NCI-H187 (cell line): ENCODE measurements at places on chromosomes 6 and 20.

DNA sequence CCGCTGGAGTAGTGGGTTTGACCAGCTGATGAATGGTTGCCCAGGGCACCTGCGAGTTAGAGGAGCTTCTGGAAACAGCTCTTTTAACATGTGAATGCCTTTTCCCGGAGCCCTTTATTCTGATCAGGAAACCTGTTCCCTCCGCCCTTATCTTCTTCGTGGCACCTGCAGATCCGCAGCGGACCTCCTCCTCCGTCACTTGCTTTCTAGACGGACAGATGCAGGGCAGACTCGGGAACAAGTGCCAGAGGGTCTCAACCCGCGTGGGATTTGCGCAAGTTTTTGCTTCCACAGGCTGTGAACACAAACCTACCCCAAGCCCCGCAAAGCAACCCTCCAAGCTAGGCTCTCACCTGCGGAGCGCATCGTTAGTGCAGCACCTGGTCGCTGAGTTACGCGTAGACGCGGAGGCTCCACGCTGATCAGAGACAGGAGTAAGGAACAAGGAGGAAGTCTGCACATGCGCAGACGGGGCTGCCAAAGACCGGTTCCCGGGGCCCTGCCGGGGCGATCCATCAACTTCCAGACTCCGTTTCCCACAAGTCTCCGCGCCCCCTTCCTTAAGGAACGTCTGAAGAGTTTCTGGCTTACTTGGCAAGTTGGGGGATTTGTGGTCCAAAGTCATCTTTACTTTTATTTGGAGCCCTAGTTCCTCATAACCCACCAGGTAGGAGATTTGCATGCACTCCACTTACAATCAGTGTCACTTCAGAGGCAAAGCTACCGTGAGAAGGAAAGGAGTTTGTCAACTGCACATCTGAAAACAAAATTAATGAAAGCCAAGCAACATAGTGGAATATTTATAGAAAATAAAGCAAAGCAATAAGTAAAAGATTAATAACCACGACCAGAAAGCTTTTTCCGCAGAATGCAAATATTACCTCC lies 52.7 kb upstream of the ELMO2 start:
- peak; percentile 73 for DNase-seq

DNA sequence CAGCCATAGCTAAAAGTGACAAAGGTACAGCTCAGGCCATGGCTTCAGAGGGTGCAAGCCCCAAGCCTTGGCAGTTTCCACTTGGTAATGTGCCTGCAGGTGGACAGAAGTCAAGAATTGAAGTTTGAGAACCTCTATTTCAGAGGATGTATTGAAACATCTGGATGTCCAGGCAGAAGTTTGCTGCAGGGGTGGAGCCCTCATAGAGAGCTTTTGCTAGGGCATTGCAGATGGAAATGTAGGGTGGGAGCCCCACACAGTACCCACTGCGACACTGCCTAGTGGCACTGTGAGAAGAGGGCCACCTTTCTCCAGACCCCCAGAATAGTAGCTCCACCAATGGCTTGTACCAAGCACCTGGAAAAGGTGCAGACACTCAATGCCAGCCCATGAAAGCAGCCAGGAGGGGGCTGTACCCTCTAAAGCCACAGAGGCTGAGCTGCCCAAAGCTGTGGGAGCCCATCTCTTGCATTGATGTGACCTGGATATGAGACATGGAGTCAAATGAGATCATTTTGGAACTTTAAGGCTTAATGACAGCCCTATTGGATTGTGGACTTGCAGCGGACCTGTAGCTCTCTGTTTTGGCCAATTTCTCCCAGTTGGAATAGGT lies 1299.4 kb upstream of the MAP3K7 start:
- no peak for DNase-seq

DNA sequence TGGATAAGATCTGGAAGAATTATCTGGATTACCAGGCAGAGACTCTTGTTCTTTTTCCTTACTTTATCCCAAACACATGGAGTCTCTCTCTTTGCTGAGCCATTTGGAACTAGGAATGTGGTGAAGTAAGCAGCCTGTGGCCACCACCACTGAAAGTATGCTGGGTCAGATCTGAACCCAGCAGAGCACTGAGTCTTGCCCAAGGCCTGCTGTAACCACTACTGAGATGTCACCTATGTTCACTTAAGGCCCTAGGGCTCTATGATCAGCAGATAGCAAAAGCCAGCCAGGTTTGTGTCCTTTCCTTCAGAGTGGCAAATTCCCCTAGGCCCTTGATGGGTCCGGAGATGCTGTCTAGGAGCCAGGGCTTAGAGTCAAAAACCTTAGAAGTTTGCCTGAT lies 103.3 kb upstream of the PLN start:
- no peak for DNase-seq

- DNase-seq: no peak
Observed at GRCh38 chr20:51768759-51769517, 748 bp upstream of the ATP9A start.

- DNase-seq: no peak
Observed at GRCh38 chr6:115362234-115362633, 698.5 kb downstream of the FRK start.

DNA sequence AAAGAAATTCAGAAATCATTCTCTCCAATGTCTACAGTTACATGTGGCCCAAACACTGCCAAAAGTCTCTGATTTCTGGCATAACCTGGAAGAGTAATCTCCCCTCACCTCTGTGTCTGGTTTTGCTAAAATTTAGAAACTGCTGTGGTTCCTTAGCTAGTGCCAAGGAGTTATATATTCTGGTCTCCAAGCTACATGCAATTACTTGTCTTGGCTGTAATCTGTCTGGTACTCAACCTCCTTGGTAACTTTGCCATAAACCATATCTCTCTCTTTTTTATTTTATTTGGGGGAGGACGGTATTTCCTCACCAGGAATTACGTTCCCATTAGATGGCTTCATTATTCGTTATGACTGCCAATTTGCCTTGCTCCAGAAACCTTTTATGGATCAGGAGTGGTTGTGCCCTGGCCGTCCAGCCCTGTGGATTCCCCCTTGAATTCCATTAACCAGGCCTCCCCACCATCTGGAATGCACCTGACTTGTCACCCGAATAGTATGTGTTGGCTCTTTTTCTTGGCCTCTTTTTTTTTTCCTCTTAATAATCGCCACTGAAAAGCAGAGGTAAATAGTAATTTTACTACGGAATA lies 400.0 kb downstream of the CD83 start:
- no peak for DNase-seq

DNA sequence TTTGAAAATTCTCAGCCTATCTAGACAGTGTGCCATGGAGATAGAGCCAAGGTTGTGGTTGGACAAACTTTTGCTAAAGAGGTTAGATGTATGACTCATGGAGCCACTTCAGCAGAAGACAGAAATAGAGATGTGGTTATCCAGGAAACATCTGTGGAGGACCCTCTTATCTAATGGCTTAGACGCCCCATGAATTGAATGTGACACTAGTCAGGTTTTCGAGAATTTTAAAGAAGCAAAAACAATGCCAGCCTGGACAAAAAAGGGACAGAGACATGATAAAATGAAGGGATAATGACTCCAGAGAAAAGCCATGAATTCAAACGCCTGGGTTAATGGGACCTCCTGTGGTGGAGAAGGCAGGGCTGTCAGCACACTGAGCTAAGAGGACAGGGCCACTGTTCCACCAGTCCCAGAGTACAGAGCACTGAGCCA lies 280.5 kb downstream of the CLVS2 start:
- no peak for DNase-seq

- DNase-seq: no peak
Observed at GRCh38 chr20:62548471-62548870, 72.7 kb upstream of the GATA5 start.

GRCh38 chr6:1473166-1473565 lies 83.8 kb downstream of the FOXF2 start:
- no peak for DNase-seq

DNA sequence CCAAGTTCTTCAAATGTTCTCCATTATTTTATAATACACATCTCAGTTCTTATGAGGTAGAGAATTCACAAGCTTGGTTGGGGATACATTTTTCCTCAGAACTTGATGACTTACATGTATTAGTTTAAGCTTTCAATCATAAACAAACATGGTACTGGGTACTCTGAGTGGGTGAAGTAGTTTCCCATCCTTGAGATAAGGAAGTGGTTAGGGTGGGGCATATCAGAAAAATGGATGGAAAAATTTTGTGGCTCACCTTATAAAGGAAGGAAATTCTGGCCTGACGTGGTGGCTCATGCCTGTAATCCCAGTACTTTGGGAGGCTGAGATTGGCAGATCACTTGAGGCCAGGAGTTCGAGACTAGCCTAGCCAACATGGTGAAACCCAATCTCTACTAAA lies 52.0 kb downstream of the CD164 start:
- DNase-seq: no peak

DNA sequence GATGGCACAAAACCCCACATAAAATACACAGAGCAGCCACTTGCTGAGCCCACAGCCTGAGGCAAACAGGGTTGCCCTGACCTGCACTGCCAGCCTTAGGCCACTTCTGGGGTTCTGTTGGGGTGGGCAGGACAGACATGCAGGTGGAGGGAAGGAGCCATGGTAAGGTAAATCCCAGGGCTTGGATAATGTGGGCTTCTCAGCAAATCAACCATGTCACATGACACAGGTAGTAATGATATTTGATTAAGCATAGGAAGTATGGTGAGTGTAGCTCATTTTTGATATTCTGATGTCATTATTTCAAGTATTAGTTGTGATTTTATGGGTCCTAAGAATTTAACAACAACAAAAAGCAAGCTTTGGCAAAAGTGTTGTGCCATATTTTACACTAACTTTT lies 124.6 kb downstream of the FOXA2 start:
- no peak for DNase-seq
